ENCODE measurements at places on chromosomes 6 and 20. TPM values are rescaled to one million over a fixed set of nuclear protein-coding genes. Genes with fewer than 3 reads are reported as not detected.

DNA sequence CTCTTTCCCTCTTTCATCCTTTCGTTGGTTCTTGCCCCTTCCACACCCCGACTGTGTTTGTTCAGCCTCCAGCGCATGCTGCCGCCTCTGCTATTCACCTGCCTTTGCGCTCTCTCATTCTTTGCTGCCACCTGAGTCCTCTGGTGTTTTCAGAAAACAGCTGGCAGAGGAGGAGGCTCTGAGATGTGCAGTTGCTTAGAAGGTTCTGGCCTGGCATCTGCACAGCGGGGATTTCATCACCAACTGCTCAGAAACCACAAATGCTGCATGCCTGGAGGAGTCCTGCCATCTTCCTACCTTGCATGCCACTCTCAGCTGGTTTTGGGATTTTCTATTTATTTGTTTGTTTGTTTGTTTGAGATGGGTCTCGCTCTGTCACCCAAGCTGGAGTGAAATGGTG is 39.2 kb upstream of the CLDN20 start:
- no peak overlapping the region for H3K27ac ChIP-seq
- no peak overlapping the region for H3K4me3 ChIP-seq
- H3K4me1 ChIP-seq = no peaks in the 10 kb centered on the region
- H3K36me3 ChIP-seq = no peaks in the 10 kb centered on the region
- no peaks in the 10 kb centered on the region for H3K27me3 ChIP-seq

- H3K4me1 ChIP-seq = peaks cover 4% of the 10 kb centered on the region
- peak overlapping the region; percentile 88 for H3K4me3 ChIP-seq
- DNase-seq = no peak
- no peaks in the 10 kb centered on the region for H3K27me3 ChIP-seq
- peak overlapping the region; percentile 96 for H3K27ac ChIP-seq
These were observed 933 bp downstream of the SSR1 start for GRCh38 chr6:7311917-7312615.

- H3K4me1 ChIP-seq = no peaks in the 10 kb centered on the region
- no peak overlapping the region for H3K4me3 ChIP-seq
- H3K27me3 ChIP-seq = no peaks in the 10 kb centered on the region
- H3K36me3 ChIP-seq = no peaks in the 10 kb centered on the region
These were observed 500.1 kb downstream of the EPM2A start for GRCh38 chr6:145235207-145235606.

DNA sequence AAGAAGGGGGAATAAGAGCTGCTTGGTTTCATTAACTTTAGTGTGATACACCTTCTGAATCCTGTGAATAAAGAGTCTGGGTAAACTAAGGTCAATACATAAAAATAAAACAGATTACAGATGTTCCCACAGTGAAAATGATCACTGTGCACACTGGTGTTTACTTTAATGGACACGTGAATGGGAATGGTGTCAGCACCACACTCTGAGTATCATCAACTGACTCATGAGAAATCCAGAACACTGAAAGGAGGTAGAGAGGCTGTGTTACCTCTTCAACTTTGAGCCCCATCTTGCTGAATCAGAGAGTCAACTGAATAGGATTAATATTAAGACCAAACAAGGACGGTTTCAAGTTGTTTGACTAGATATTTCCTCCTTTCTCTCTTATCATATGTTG is 75.0 kb downstream of the ELOVL4 start:
- no peak for DNase-seq
- peaks cover 15% of the 10 kb centered on the region for H3K4me1 ChIP-seq
- peaks cover 4% of the 10 kb centered on the region for H3K27me3 ChIP-seq

Gene HUS1B
- not detected for total RNA-seq

All from heart left ventricle (tissue), 16 donors.